ENCODE measurements at places on chromosomes 12 and 14.

- DNase-seq = no peak
Observed at GRCh38 chr12:45655186-45655585, 74.3 kb upstream of the ARID2 start.

GRCh38 chr14:27863166-27863565 is 903.4 kb upstream of the FOXG1 start:
- no peak for DNase-seq

DNA sequence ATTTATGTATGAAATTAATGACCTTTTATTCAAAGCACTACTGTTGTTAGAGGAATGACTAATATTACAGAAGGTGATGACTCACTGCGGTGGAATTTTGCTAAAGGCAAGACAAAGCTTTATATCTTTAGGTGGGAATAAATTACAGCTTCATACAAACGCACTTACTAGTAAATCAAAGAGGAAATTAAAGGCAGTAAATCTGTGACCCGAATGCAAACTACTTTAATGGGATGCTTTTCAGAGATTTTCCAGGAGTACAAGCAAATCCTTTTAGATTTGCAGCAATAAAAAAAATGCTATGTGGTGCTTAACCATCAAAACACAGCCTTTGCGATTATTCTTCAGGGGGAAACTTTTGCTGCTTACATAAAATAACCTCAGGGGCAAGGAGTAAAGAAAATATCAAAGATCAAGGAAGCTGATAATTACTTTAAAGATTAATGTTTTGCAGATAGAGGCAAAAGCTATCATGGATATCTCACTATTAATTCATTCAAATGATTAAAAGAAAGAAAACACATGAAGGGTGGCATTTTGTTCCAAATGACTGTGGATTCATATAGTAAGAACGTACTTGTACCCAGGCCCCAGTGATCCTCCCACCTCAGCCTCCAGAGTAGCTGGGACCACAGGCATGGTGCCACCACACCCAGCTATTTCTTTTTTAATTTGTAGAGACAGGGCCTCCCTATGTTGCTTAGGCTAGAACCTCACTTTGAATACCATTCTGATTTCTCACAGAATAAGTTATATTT is 98.9 kb downstream of the DENND5B start:
- no peak for DNase-seq

DNA sequence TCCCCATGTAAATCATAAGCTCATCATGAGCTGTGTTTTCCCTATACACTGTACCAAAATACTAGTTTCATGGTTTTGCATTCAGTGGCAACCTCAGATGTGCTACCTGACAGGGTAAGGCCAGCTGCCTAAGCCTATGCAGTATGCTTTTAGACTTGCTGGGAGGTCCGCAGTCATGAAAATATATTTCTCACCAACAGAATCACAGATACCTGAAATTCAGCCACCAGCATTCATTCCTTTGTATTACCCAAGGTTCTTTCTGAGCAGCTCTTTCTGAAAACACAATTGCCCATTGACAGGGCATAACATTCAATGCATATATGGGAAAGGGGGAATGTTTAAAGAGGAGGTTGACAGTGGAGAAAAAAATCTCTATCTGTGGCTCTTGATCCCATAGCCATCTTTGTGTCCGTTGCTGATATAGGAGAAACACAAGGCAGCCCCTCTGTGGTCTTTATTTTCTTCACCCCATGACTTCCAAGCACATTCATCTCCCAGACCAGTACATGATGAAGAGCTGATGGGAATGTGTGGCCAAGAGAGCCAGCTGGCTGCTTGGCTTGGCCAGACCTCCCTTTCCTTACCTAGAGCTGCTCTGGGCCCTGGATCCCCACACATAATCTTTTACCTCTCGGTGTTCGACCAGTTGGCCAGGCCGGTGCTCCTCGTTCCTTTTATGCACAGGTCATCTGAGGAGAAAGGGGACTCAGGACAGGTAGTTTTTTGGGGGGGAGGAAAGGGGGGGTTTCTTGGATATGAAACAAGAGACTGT is 162.9 kb downstream of the KCNA5 start:
- no peak for DNase-seq

GRCh38 chr14:70005281-70005805 is 126.1 kb downstream of the SMOC1 start:
- DNase-seq = no peak

DNA sequence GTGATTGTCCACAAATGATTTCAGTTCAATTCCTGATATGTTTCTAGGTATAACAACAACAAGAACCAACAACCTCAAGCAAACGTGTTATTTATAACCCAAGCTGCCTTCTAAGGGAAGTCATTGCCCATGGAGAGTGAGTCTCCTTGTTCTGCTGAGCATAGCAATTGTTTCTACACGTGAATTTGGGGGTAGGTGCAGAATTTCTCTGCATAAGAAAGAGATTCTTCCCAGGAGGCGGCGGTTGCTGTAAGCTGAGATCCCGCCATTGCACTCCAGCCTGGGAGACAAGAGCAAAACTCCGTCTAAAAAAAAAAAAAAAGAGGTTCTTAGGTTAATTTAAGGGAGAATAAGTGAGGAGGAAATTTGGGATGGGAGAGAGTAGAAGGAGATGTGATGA is 226.5 kb upstream of the PELI2 start:
- DNase-seq = no peak

DNA sequence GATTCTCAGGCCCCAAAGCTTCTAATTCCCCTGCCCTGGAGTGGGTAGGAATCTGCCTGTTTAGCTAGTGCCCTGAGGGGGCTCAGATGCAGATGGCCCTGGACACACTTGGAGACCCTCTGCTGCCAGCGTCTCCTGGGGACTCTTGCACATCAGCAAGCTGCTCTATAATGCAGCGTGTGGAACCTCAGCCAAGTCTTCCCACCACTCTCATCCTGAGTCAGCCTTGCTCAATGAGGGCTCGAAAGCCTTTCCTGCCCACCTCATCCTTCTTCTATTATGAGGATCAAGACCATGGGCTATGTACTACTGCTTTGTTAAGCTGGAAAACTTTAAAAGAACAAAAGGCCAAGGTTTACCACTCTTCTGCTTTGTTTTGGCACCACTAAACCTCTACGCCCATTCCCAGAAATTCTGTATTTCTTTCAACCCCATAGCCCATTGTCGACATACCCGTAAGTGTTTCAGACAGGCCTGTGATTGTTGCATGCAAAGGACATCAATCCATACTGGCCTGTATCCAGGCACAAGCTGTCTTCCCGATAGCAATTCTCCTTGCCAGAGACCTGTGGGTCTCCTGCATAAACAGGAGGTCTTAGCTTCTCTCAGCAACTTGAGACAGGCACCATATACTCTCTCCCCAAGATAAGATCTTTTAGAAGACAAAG is 246.9 kb downstream of the DPF3 start:
- no peak for DNase-seq

DNA sequence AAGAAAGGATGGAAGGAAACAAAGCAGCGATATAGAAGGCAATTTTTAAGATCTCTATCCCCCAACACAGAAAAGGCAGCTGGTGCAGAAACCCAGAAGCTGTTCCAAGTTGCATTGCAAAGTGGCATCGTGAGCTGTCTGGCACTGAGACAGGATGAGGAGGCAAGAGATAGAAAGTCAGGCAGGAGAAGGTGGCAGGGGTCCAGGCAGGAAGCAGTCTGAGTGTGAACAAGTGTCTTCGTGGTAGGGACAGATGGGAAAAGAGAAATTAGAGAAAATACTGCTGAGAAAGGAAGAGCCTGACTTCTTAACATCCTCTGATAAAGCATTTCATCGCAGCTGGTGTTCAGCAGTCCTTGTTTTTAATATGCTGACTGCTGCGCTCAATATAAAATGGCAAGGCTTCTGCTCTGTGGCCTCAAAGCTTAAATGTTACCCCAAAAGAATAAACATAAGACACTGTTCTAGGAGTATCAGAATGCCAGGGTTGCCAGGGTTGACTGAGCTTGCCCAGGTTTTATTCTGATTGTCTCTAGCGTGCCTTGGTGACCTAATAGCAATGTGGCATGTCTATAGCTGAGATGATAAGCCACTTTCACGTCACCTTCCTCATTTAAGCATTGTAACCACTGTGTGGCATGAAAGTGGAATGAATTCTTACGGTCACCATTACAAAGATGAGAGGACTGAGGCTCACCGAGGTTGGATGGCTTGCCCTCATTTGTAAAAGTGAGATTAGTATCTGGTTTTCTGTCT is 397.6 kb downstream of the NUAK1 start:
- DNase-seq = no peak
